ENCODE measurements at places on chromosomes 5 and 9.

DNA sequence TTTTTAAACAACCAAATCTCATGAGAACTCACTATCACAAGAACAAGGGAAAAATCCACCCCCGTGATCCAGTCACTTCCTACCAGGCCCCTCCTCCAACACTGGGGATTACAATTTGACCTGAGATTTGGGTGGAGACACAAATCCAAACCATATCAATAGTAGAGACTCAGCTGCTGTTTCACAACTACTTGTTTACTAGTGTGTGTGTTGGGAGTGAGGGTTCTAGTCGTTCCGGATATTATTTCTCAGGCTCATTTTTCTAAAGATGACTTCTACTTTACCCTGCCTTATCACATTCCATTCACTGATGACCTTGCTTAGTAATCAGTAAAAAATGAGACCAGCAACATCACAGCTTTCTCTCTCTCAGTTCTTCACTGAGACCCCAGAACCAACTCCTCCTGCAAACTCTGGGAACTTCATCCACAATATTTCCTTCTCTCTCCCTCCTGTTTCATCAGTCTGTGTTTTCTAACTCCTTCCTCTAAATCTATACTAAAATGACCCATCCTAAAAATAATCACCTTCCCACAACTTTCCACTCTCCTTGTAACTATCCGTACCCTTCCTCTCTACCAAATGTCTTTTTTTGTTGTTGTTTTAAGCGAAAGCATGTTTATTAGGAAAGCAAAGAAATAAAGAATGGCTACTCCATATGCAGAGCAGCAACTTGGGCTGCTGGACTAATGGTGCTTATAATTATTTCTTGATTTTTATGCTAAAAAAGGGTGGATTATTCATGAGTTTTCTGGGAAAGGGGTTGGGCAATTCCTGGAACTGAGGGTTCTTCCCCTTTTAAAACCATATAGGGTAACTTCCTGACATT, 121.5 kb upstream of the SPRY4 start:
- DNase-seq: no peak

GRCh38 chr9:100465274-100465673, 7.7 kb upstream of the TMEFF1 start:
- no peak for DNase-seq

GRCh38 chr5:3118340-3118739, 366.9 kb upstream of the IRX2 start:
- DNase-seq: no peak

DNA sequence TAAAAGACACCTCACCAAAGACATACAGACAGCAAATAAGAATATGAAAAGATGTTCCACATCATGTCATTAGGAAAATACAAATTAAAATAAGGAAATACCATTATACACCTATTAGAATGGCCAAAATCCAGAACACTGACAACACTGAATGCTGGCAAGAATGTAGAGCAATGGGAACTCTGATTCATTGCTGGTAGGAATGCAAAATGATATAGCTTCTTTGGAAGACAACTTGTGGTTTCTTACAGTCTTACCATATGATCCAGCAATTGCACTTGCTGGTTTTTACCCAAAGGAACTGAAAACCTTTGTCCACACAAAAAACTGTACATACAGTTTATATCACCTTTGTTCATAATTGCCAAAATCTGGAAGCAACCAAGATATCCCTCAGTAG, 6.5 kb downstream of the TMEM161B start:
- DNase-seq: no peak

GRCh38 chr5:170152767-170153166, 47.1 kb downstream of the FOXI1 start:
- DNase-seq: no peak

DNA sequence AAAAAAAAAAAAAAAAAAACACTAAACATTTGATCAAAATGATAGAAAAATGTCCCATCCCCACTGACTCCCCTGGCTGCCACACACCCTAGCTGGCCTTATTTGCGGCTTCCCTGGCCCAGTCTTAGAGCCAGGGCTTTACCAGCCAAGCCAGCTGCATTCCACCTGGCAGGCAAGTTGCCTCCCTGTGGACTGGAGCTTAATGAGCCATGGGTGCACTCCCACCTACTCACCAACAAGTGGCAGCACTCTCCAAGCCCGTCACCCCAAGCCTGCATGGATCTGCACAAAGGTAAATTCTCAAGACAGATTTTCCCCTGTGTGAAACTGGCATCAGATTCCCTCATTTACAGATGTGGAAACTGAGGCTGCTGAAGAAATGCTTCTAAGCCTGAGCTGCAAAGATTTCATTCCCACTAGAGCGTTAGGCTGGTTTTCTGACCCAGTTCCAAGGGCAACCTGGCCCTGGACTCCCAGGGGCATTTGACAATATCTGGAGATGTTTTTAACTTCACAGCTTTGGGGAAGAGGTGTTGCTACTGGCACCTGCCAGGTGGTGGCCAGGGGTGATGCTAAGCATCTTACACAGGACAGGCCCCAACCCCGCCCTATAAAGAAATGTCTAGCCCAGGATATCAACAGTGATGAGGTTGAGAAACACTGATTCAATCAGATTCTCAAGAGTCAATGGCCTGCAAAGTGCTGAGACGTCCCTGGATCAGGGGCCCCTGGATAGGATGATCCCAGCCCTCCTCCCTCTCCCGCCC, 21.9 kb upstream of the VDAC1 start:
- peak; percentile 53 for DNase-seq

DNA sequence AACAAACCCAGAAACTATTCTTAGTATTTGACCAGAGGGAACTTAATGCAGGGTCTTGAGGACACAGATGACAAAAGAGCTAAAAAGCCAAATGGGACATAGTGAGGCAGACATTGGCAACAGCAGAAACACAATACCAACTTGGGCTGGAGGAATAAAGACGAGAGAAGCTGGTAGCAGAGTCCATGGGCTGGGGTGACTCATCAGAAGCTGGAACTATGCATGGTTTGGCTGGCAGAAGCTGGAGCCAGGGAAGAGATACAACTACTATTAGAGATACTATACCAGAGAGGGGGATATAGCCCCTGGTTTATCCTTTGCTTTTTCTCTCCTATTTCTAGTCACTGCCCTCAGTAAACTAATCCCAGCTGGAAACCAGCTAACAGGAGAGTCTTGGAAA, 29.2 kb upstream of the DPYSL3 start:
- no peak for DNase-seq

- no peak for DNase-seq
These were observed 1219.4 kb upstream of the C9orf72 start for GRCh38 chr9:28792716-28793115.

- DNase-seq: no peak
These were observed 28.8 kb downstream of the NAA35 start for GRCh38 chr9:85969727-85970126.

- no peak for DNase-seq
These were observed 5.4 kb downstream of the ACTL7B start for GRCh38 chr9:108850293-108850897.

DNA sequence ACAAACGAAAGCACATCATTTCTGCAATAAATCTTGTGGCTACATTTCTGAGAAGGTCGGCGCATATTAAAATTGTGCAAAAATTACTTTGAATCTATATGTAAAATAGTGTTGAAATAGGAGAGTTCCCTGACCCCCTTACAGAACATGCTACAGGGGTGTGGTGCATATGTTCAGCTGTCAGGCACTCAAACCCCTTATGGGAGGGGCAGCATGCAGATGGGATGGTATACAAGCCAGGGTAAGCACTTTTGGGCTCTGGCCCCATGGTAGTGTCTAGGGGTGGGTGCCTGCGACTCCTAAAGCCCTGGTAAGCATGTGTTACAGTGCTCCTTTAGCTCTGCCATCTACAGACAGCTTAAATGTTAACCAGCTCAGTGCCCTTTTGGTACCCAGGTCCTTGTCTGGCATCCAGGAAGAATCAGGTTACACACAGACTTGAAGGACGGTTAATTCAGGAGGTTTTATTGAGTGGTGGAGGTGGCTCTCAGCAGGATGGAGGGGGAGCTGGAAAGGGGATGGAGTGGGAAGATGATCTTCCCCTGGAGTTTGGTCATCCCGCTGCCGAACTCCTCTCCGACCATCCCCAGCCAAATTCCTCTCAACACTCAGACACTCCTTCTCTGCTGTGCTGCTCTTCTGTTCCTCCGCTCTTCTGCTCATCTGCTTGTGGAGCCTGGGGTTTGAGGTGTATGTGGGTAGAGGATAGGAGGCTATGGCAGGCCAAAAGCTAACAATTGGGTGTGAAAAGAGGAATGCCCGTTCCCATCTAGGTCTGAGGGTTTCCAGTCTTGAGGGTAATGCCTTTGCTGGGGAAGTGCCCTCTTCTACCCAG, 84.6 kb upstream of the RASEF start:
- no peak for DNase-seq

DNA sequence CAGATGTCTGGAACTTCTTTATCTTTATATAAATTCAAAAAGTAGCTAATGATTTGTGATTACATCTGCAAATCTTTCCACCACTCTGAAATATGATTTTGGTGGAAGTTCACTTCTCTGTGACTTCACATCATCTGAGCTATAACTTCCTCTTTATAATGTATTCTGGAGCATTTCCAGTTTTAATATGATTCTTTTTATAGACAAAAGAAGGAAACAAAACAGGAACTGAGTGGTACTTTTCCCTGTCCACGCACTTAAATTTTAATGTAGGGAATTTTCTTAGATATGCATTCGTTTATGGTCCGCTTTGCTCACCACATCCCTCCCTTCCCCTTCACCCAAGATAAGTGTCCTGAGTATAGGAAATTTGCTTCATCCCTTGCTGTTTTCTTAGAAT, 333.5 kb downstream of the CHSY3 start:
- no peak for DNase-seq

DNA sequence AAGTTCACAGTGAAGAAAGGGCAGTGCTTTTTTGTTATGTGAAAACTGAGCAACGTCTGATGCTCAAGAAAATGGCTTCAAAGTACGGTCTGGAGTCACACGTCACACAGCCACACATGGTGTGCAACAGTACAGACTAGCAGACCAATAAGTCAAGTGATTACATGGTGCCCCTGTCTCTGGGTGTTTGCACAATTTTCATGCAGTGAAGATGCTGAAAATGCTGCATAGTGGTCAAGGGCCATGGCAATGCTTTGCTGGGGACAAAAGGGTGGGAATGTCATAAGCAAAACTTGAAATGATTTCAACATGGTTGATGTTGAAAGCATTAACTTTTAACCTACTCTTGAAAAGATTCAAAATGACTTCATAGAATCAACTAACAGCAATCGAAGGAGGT, 231.2 kb downstream of the EBF1 start:
- no peak for DNase-seq

- no peak for DNase-seq
These were observed 152.8 kb downstream of the GAS1 start for GRCh38 chr9:86794391-86795046.

- DNase-seq: no peak
These were observed 44.6 kb downstream of the TSSK1B start for GRCh38 chr5:113390224-113390623.

GRCh38 chr9:126758916-126759585, 45.8 kb upstream of the ZBTB43 start:
- no peak for DNase-seq

DNA sequence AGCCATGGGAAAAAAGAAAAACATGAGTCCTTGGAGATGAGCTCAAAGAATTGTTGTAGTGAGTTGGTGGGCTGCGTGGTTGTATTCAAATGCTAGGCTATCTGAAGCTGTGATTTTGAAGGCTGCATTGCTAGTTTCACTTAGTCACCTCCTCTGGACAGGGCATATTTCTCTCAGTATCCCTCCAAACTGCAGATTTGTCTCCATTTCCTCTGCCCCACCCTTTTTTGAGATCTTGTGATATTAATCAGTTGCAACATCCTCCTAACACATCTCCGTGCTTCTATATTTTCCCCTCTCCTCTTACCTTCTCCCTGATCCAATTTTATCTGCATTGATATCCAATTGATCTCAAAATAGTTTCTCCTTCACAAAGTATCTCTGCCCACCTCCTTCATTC, 1048.0 kb upstream of the WWC1 start:
- no peak for DNase-seq

DNA sequence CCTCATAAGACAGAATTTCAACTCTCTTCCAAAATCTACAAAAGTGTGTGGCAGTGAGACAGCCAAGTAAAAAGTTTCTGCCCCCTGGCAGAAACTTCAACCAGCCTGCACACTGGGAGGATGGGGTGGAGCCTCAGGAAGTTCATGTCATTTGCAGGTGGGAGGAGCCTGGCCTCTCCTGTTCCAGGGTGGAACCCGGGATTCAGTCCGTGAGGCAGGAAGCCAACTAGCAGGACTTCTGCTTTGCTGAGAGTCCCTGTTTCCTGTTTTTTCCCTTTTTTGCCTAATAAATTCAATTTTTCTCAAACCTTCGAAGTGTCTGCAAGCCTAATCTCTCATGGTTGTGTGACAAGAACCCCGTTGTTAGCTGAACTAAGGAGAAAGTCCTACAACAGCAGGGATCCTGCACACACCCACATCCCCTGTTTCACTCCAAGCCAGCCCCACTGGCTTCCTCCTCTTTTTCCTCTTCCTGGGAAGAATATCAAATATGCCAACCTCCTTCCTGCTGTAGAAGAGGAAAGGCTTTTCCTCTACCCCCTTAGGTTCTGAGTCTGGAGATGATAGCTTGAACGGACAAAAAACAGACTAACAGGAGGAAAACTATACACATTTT, 69.3 kb downstream of the ALDH7A1 start:
- no peak for DNase-seq

DNA sequence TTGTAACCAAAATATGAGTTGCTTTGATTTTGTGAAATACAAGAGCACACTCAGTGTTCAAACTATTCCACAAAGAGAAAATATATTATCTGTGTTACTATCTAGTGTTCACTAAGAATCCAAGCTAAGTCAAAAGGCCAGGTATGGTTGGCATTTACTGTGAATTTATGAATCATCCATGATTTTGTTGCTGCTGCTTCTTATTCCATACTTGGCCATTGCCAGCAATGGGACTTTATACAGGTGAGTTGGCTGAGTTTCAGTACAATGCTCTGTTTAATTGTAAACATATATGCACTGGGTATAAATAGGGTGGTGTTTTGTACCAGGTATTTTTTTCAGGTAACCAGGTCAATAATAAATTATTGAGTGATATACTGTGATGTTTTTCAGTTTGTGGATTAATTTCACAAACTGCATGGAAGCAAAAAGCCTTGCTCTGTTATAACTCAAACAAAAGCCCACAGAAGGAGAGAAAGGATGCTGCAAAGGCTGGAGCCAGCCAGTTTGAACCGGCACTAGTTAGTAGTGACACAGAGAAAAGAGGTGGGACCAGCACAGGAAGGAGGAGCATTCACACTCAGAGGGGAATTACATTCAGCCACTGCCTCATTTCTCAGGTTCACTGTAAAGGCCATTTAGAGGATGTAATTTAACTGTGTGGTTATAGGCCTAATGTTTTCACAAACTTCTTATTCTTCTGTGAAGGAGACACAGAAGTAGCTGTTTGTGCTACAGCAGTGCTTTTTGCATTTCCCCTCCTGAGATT, 381.8 kb downstream of the ADGRV1 start:
- DNase-seq: peak; percentile 44

All from CD4-positive, alpha-beta T cell treated with Interleukin-21 for 1 hour (primary cell).